Breast epithelium (tissue), 4 donors: ENCODE measurements at places on chromosomes 6 and 20. TPM values are rescaled to one million over a fixed set of nuclear protein-coding genes. Genes with fewer than 3 reads are reported as not detected.
A peak's percentile ranks its signal among the peaks of the same experiment; 100 is the strongest.

The MYCT1 gene
- 12.5 TPM for total RNA-seq

The STMND1 gene
- not detected for total RNA-seq

DNA sequence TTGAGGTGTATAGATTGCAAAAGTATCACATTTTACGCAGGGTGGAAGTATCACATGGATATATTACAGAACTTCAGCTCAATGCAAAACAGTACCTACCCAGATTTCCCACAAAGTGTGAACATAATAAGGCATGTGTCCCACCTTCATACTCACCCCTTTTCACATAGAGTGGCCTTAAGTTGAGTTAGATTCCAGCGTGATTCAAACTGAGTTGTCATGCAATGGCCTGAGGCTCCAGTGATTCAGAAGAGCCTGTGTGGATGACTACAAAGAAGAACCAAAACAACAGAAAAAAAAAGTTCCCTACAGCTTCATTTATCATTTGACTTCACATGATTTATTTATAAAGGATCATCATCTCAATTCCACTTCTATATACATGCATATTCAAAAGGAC, 309.7 kb downstream of the SLC35F1 start:
- no peaks in the 10 kb centered on the region for H3K27me3 ChIP-seq
- no peaks in the 10 kb centered on the region for H3K4me1 ChIP-seq
- no peak for DNase-seq

DNA sequence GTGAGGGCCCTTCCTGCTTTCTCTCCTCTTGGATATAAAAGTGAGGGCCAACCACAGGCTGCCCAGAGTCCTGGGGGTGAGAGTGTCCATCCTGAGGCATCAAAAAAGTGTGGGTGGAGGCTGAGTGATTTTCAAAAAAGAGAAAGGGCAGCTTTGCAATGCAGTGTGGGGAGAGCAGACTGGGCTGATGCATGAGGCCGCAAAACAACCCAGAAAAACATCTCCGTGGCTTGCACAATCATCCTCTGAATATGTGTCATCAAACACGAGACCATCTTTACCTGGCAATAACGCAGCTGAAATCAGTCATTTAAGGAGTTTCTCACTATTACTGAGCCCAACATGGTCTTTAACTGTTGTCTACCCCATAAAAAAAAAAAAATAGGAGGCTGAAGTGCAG, 191.2 kb upstream of the SOX4 start:
- H3K27ac ChIP-seq = peak overlapping the region; percentile 90
- DNase-seq = peak; percentile 28
- no peak overlapping the region for H3K4me3 ChIP-seq
- H3K27me3 ChIP-seq = no peaks in the 10 kb centered on the region
- no peaks in the 10 kb centered on the region for H3K36me3 ChIP-seq
- H3K4me1 ChIP-seq = no peaks in the 10 kb centered on the region

GRCh38 chr20:42775037-42775436, 414.7 kb downstream of the PTPRT start:
- H3K27me3 ChIP-seq = no peaks in the 10 kb centered on the region
- H3K36me3 ChIP-seq = no peaks in the 10 kb centered on the region
- no peak overlapping the region for H3K27ac ChIP-seq
- H3K4me1 ChIP-seq = no peaks in the 10 kb centered on the region

- H3K27ac ChIP-seq = peak overlapping the region; percentile 96
- H3K4me3 ChIP-seq = peak overlapping the region; percentile 81
- H3K27me3 ChIP-seq = no peaks in the 10 kb centered on the region
- DNase-seq = no peak
- peaks cover 8% of the 10 kb centered on the region for H3K4me1 ChIP-seq
Observed at GRCh38 chr20:19756761-19757486, 1.1 kb upstream of the RIN2 start.
